Inflammatory macrophage treated with lipopolysaccharide for 4 hours (primary cell): ENCODE measurements at places on chromosomes 1 and 21.

DNA sequence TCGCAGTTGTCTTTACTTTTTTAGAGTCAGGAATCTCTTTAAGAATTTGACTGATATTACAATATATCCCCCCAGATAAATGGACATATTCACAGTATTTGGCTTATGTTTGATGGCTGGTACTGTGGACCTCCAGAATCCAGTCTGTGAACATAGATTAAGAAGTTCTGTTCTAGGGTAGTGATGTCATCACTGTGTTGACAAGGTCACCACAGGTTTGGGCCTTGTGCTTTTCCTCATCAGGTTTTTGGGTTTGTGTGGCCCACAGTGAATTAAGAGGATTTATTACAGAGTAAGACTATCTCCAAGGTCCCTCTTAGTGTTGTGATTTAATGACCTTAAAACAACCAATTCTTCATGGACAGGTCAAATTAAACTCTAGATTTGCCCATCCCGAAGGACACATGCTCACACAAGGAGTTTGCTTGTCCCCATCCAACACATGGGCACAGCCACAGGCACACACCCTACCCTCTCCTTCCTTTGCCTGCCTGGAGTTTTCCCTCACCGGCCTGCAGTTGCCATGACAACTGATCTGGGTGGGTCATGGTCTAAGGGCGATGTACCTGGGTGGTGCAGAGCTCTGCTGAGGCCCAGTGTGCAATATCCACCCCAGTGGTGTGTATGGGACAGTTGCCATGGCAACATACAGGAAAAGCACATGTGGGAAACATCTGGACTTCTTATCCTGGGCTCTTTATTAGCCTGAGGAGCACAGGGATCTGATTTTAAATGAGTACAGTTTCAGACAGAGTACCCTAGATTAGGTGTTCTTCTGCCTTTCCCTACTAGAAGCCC, 98.6 kb downstream of the NAV1 start:
- DNase-seq = no peak

- DNase-seq = peak; percentile 59
Measured at GRCh38 chr1:155729031-155729898, 40.4 kb downstream of the DAP3 start.

GRCh38 chr21:23837564-23837963, 1769.7 kb downstream of the MRPL39 start:
- no peak for DNase-seq

DNA sequence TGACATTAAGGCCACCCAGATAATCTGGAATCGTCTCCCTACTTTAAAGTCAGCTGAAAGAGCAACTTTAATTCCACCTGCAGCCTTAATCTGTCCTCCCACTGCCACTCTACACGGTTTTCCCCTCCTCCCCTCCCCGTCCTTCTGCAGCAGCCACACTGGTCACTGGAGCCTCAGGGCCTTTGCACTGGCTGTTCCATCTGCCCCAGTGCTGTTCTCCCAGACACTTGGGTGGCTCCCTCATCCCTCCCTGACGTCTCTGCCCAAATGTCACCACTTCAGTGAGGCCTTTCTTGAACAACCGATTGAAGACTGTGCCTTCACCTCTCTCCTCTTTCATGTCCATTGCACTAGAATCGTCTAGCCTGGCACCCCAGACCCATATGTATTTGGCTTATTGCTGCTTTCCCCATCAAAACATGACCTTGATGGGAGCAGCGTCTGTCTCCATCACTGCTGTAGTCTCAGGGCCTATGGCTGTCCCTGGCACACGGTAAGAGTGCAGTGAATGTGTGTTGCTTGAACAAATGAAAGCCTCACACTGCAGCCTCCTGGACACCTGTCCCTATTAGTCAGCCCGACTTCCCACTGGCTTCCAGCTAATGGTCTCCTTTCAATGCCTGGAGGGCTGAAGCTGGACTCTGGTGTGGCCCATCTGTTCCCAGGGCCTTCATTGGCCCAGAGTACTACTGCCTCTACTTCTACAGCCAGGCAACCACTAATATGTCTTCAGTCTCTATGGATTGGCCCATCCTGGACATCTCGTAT, 10.6 kb upstream of the PRDM16 start:
- no peak for DNase-seq

- no peak for DNase-seq
Measured at GRCh38 chr1:82542766-82543165, 742.0 kb downstream of the ADGRL2 start.

GRCh38 chr1:204359474-204360255, at the start of gene PLEKHA6:
Gene PLEKHA6 (minus strand): TSS chr1:204359929. CDS start chr1:204273727, 86,202 bp downstream.
- DNase-seq = no peak

- DNase-seq = peak; percentile 44
Measured at GRCh38 chr1:151199873-151200581, 1.7 kb downstream of the PIP5K1A start.

- no peak for DNase-seq
Measured at GRCh38 chr1:225534772-225535171, 106.9 kb upstream of the LBR start.

DNA sequence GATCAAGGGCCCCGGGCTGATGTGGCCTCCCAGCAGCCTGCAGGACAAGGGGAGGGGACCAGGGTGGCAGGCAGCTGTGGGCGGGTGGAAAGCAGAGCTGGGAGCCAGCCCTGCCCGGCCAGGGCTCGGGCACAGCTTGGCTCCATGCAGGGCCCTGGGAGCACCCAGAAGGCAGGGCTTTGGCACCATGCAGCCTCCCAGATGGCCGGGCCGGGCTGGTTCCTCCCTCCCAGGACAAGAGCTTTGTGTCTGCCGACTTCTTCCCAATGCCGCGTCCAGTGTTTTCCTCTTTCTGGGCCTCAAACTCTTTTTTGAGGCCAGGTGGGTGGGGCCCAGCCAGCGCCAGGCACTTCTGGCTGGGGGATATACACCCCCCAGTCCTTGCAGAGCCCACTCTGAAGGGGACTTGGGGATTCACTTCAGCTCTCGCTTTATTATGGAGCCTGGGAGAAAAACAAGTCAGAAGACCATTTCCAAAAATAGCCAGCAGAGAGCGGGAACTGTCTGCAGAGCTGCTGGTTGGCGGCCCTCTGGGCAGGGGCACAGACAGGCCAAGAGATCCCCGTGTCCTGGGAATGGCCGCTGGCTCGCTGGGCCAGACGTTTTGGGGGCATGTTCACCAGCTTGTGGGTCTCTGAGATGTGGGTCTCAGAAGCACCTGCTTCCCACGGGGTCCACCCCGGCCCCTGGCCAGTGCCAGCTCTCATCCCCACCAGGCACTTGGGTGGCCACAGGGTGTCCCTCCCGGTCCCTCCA, 103.8 kb upstream of the ARHGEF16 start:
- DNase-seq = no peak

- DNase-seq = no peak
Measured at GRCh38 chr1:81433676-81434075, 367.1 kb upstream of the ADGRL2 start.

DNA sequence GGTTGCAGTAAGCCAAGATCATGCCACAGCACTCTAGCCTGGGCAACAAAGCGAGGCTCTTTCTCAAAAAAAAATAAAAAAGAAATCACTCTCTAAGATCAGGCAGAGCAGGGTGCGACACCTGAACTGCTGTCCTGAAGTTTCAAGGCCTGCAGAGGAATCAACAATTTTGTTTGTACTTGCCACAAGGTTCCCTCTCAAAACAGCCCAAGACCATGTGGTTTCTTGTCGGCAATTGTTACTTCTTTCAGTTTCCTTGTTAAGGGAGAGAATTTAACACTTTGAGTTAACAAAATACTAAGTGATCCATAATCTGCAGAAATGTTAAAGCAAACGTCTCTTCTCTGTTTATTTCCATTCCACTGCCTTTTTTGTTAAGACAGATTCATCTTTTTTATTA, 36.5 kb downstream of the MACO1 start:
- no peak for DNase-seq

GRCh38 chr1:26542771-26543451, 13.3 kb downstream of the RPS6KA1 start:
- peak; percentile 55 for DNase-seq

DNA sequence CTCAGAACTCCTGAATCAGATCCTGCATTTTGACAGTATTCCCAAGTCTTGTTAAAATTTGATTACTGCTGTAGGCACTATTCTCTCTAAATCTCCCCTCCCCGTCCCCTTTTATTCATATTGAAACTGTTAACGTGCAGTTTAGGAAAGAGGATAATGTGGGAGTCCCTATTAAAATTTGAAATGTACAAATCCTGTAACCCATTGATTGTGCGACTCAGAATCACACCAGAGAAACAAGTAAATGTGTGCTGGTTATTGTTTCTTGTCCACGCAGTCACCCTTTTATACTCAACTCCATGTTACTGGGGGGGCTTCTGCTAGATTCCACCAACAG, 584 bp upstream of the LTN1 start:
- DNase-seq = no peak

DNA sequence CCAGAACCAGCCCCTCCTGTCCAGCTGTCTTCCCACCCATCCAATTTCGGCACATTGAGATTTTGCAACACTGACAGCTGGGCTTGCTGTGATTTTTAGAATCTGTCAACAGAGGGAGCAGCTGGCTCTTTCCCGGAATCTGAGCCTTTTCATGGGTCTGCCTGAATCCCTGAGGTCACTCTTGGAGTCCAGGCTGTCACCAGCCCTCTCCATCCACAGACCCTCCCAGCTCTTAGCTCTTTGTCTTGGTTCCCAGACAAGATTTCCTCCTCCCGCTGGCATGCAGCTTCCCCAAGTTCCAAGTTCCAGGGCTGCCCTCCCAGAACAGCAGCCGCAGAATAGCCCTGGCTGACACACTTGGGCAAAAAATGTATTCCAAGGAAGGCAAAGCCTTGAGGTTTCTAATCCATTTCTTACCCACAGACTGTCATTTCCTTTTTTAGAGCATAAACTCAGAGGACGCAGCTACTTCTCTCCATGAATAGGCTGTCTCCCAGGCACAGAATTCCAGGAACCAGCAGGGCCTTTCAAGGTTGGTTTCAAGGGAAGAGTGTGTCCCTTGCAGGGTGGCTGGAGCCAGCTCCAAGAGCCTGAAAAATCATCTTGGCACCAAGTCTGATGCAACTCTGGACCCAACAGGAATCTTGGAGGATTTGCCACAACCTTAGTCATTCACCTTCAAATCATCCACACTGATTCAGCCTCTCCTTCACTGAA, 7.1 kb upstream of the TMEM61 start:
- DNase-seq = peak; percentile 27

DNA sequence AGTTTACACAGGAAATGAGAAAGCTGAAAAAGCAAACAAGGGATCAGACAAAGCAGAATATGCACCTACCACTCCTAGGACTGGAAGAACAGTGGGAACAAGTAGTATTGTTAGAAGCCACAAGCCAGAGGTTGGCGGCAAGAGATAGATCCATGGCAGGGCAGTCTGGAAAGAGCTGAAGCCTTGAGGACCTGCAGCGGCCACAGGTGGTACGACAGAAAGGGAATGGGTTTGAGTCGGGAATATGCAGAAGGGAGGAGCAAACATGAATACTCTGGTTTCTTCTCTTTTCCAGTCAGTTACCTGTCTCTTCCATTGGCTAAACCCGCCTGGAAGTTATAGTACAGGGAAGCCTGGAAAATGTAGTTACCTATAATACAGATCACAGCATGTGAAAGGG, 3.9 kb upstream of the PCNX2 start:
- no peak for DNase-seq

GRCh38 chr1:212208978-212209644, 76.1 kb upstream of the PPP2R5A start:
- no peak for DNase-seq

DNA sequence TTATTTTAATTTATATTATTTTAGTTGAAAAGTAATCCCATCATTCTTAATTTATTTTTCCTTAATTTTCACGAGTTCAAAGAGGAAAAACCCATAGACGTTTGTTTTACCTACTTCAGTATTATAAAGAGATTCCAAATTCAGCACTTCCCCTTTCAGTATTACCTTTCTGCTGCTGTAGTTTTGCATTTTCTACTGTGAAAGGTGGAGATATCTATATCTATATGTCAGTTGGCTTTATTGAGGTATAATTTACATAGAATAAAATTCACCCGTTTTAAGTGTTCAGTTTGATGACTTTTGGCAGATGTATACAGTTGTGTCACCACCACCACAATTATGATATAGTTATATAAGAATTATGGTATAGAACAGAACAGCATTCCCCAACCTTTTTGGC, 33.0 kb downstream of the MAST2 start:
- DNase-seq = no peak

DNA sequence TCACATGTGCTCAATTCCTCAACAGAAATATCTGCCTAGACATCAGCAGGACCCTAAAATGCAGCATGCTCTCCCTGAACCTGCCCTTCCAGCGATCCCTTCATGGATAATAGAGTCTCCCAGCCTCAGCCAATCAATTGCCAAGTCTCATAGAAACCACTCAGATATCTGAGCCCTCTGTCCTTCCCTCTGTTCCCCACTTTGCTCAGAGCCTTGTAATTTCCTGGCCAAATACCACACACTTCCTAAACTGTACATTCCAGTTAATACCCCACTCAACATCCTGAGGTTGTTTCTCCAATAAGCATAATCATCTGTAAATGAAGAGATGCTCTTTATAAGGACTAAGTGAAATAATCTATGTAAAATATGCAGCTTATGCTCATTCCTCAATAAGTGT, 59.3 kb upstream of the PTGFRN start:
- DNase-seq = no peak

DNA sequence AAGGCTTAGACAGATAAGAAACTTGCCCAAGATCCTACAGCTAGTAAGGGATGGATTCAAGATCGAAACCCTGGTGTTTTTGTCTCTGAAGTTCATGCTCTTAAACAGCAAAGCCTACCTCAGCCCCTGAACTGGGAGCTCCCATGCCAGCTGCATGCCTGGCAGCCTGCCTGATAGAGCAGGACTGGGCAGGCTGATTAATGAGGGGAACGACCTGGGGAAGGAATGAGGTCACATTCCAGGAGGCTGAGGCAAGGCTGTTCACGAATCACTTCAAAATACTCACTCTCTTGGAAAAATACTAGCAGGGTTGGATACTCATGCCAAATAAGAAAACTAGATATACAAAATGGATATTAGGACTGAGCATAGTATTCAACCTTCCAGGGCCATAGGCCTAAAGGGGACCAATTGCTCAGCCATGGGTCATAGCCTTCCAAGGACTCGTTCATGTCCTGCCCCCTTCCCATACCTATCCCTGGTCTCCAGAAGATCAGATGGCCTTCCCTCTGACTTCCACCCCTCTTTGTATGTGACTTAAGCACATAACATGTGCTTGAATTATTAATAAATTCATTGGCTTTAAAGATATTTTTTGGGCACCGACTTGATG, 15.6 kb upstream of the TACSTD2 start:
- DNase-seq = no peak

DNA sequence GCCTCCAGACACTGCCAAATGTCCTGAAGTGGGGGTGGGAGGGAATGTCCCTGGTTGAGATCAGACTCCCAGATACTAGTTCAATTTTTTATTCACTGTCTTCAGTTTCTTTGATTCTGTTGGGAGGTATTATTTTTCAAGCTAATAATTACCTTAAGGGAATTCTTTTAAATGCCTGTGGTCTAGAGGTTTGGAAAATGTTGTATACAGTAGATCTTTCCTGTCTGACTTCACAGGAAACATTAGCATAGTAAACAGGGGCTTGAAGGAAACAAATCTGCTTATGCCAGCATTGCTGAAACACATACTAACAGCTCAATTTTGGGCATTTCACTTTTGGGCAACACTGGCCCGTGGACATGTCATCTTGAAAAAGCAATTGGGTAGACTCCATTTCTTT, 84.3 kb upstream of the HP1BP3 start:
- no peak for DNase-seq
